ENCODE measurements at places on chromosomes 6 and 20. TPM values are rescaled to one million over a fixed set of nuclear protein-coding genes. Genes with fewer than 3 reads are reported as not detected.

- DNase-seq, result no peak
- H3K27ac ChIP-seq, result no peak overlapping the region
- peaks cover 10% of the 10 kb centered on the region for H3K4me1 ChIP-seq
- no peaks in the 10 kb centered on the region for H3K36me3 ChIP-seq
- H3K4me3 ChIP-seq, result no peak overlapping the region
Observed at GRCh38 chr20:49183444-49183843, 4.7 kb downstream of the STAU1 start.

- peaks cover 39% of the 10 kb centered on the region for H3K36me3 ChIP-seq
- no peaks in the 10 kb centered on the region for H3K4me1 ChIP-seq
- H3K27ac ChIP-seq, result no peak overlapping the region
Observed at GRCh38 chr6:122445274-122445673, 26.3 kb downstream of the SERINC1 start.

Gene ANKEF1
- total RNA-seq, result 2.1 TPM

Gene SLC32A1
- not detected for total RNA-seq

GRCh38 chr6:29702519-29703103 lies 20.6 kb upstream of the HLA-F start:
- peaks cover 11% of the 10 kb centered on the region for H3K27me3 ChIP-seq
- no peak overlapping the region for H3K4me3 ChIP-seq
- no peaks in the 10 kb centered on the region for H3K4me1 ChIP-seq
- no peak overlapping the region for H3K27ac ChIP-seq
- no peaks in the 10 kb centered on the region for H3K36me3 ChIP-seq

DNA sequence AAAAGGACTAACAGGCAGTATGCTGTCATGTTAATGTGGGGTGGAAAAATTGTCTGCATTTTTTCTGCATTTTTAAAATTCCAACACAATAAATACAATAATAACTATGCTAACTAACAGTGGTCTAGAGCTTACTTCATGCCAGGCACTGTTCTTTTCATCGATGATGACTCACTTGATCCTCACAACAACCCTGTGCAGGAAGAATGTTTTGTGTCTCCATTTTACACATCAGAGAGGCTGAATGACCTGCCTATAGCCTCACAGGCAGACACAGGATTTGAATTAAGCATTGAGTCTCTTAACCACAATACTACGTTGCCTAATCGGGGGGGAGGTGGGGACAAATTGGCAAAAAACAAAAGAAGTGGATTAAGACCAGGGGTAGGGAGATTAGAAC lies 26.9 kb upstream of the FANCE start:
- H3K27me3 ChIP-seq, result no peaks in the 10 kb centered on the region
- no peak overlapping the region for H3K4me3 ChIP-seq
- H3K27ac ChIP-seq, result peak overlapping the region; percentile 70
- H3K36me3 ChIP-seq, result peaks cover 48% of the 10 kb centered on the region

- no peaks in the 10 kb centered on the region for H3K27me3 ChIP-seq
- DNase-seq, result peak; percentile 30
- H3K36me3 ChIP-seq, result no peaks in the 10 kb centered on the region
Observed at GRCh38 chr20:61770113-61770585, 295.5 kb downstream of the TAF4 start.

- no peak overlapping the region for H3K4me3 ChIP-seq
- H3K27ac ChIP-seq, result no peak overlapping the region
- H3K4me1 ChIP-seq, result peaks cover 11% of the 10 kb centered on the region
- no peaks in the 10 kb centered on the region for H3K27me3 ChIP-seq
Observed at GRCh38 chr6:145250436-145250835, 484.9 kb downstream of the EPM2A start.

- no peak overlapping the region for H3K4me3 ChIP-seq
- no peak overlapping the region for H3K27ac ChIP-seq
- DNase-seq, result no peak
- H3K27me3 ChIP-seq, result no peaks in the 10 kb centered on the region
- H3K4me1 ChIP-seq, result no peaks in the 10 kb centered on the region
Observed at GRCh38 chr6:100307561-100307960, 157.2 kb downstream of the SIM1 start.

DNA sequence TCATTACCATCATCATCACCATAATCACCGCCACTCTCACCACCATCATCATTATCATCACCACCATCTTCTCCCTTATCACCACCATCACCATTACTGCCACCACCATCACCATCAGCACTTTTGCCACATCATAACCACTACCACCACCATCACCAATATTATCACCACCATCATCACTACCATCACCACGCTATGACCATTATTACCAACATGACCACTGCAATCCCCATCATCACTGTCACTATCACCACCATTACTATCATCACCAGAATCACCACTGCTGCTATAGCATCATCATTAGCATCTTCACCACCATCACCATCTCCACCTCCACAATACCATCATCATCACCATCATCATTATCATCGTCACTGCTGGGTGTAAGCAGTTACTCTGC lies 25.6 kb downstream of the CST1 start:
- H3K27me3 ChIP-seq, result peaks cover 3% of the 10 kb centered on the region
- no peaks in the 10 kb centered on the region for H3K36me3 ChIP-seq
- no peak for DNase-seq
- no peaks in the 10 kb centered on the region for H3K4me1 ChIP-seq

Gene CYP24A1
- total RNA-seq, result not detected

DNA sequence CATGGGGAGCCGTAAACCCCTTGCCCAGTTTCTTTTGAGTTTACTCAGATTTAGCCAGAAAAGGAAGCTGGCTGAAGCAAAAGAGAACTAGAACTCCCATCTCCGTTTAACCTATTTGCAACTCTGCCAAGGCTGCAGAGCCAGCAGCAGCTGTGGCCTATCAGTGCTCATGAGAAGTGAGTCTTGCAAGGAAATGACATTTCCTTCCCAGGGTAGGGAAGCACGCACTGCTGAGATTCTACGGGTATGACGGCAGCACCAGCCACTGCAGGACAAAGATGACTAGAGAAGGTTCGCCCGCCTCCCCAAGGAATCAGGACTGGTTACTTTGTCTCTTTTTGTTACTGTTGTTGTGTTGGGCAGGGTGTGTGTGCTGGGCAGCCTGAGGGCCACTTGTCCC lies 47.6 kb downstream of the PPP1R3G start:
- no peak overlapping the region for H3K4me3 ChIP-seq
- DNase-seq, result peak; percentile 62

DNA sequence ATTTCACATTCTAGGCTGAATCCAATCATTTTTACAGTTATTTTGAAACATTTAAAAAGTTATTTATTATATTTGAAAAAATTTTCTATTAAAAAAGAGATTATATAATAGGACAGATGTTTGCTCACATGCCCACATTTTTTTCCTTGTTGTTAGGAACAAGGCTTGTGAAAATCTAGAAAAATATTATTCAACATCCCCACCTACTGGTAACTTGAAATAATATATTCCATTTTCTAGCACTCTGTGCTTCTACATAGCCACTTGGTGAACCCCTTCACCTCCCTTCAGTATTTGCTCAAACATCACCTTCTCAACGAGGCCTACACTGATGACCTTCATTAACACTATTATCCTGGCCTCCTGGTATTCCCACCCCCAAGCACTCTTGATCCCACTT lies 18.3 kb upstream of the GPRC6A start:
- peak; percentile 25 for DNase-seq
- H3K27me3 ChIP-seq, result no peaks in the 10 kb centered on the region
- H3K27ac ChIP-seq, result no peak overlapping the region
- no peaks in the 10 kb centered on the region for H3K36me3 ChIP-seq
- H3K4me1 ChIP-seq, result no peaks in the 10 kb centered on the region

Gene TMEM244
- total RNA-seq, result not detected

- H3K36me3 ChIP-seq, result no peaks in the 10 kb centered on the region
- H3K27ac ChIP-seq, result no peak overlapping the region
- H3K27me3 ChIP-seq, result no peaks in the 10 kb centered on the region
- no peak for DNase-seq
- H3K4me3 ChIP-seq, result no peak overlapping the region
- H3K4me1 ChIP-seq, result peaks cover 11% of the 10 kb centered on the region
Observed at GRCh38 chr6:35030099-35030498, 111.0 kb downstream of the TCP11 start.

Gene FOXF2
- 1.1 TPM for total RNA-seq

GRCh38 chr6:28165563-28165962 lies 23.9 kb downstream of the ZKSCAN8 start:
- H3K36me3 ChIP-seq, result no peaks in the 10 kb centered on the region
- H3K4me3 ChIP-seq, result no peak overlapping the region
- H3K27me3 ChIP-seq, result no peaks in the 10 kb centered on the region
- peaks cover 13% of the 10 kb centered on the region for H3K4me1 ChIP-seq
- no peak overlapping the region for H3K27ac ChIP-seq
- DNase-seq, result no peak
